NCI-H1417 treated with DMSO at 0.1 percent for 48 hours (cell line): ENCODE measurements at places on chromosomes 12 and 14.

DNA sequence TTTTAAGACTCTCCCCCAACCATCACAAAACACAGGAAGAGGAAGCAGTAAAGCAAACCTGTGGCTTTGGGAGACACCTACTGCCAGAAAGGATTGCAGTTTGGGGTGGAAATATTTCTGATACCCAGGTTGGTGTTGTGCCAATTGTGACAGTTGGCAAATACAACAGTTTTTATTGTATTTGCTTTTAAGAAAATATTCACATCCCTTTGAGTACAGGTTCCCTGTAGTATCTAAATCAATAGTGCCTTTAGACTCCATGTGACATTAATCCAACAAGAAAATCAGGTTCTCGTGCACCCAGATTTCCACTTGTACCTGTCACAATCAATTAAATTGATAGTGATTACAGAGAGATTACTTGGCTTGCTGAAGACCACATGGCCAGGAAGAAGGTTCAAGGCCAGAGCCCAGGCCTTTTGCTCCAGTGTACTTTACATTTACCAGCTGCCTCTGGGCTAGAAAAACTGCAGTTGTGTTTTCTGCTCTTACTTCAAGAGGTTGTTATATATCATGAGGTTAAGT lies 361.2 kb downstream of the ATP23 start:
- peak; percentile 6 for DNase-seq

DNA sequence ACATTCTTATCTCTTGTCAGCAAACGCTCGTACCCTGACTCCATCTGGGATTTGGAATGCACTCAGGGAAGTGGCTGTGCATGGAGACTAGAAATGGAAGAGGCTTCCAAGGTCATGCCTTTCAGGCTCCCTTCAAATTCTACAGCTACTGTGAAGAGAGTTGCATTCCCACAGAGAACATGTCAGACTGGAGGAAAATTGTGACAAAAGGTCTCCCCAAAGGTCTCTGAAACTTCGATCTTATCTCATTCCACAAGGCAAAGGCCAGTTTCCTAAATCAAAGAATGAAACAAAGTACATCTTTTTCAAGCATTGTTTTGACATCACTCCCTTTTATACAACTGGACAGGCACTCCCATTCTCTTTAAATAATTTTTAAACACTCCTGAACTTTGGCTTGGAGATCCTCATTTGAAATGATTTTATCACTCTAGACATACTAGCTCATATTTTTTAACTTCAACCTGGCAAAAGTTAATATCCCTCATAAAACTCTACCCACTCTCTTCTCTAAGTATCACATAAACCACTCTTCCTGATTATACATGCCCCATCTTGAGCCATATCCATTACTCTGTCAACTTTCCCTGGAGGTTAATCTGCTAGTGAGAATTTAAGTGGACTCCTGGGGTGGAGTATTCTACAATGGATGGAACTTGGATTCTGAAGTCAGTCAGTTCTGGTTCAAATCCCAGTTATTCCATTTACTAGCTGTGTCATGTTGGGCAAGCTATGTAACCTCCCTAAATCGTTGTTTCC lies 218.1 kb upstream of the HMGA2 start:
- no peak for DNase-seq

DNA sequence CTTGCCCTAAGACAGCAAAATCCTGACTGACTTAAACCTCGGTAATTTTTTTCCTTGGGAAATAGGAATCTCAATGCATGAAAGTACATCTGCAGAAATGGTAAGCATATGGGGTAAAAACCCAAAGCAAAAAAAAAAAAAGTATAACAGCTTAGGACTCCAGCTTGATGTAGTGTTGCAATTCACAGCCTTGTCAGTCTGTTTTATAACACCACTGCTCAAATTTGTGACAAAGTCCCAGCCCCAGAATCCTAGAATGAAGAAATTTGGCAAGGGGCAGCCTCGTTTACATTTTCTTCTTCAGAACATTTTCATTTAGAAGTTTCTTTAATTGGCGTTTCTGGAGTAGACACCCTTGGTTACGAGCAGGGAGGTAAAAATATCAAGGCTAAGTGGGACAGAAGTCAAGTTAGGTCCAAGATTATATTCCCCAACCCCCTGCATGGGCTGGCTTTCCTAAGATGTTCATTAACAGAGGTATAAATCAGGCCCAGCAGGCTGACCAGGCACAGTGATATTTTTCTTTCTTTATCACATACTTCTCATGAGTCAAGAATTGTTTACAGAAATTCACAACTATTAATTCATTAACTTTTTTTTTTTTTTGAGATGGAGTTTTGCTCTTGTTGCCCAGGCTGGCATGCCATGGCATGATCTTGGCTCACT lies 424.0 kb downstream of the RMST start:
- no peak for DNase-seq

- no peak for DNase-seq
These were observed 3.9 kb upstream of the DUSP6 start for GRCh38 chr12:89356069-89356665.

- no peak for DNase-seq
These were observed 25.5 kb downstream of the CFAP251 start for GRCh38 chr12:121943926-121944325.

DNA sequence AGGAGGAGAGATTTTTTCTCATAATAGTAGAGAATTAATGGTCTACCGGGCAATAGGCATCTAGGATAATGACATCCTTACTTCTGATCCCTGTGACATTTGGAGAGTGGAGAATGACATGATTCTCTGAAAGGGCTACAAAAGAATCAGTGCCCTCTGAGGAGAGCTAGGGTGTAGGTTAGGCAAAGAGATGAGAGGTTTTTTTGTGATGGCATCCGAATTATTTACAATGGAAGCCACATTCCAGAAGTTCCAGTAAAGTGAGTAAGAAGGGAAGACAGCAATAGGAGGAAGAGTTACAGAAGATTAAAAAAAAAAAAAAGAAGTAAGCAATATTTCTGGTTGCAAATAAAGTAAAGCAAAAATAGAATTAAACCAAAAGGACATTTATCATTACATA lies 478.0 kb downstream of the RMST start:
- no peak for DNase-seq

GRCh38 chr14:76486251-76486743 lies 110.4 kb downstream of the ESRRB start:
- peak; percentile 99 for DNase-seq

DNA sequence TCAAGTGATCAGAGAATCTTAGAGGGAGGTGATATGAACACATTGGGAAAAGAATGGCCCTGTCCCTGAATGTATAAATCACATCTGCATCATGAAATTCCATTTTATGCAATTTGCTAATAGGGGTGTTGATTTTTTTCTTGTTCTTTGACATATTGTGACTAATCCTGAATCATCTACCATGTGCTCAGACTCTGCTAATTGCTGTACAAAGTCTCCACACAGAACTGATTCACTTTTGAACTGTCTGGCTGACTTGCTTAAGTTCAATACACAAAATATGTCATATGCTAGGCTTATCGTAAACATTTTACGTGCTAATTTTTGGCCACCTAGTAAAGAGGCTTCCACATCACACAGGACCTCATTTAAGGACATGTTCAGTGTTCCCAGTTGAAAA lies 2.6 kb downstream of the TMEM132D start:
- no peak for DNase-seq

DNA sequence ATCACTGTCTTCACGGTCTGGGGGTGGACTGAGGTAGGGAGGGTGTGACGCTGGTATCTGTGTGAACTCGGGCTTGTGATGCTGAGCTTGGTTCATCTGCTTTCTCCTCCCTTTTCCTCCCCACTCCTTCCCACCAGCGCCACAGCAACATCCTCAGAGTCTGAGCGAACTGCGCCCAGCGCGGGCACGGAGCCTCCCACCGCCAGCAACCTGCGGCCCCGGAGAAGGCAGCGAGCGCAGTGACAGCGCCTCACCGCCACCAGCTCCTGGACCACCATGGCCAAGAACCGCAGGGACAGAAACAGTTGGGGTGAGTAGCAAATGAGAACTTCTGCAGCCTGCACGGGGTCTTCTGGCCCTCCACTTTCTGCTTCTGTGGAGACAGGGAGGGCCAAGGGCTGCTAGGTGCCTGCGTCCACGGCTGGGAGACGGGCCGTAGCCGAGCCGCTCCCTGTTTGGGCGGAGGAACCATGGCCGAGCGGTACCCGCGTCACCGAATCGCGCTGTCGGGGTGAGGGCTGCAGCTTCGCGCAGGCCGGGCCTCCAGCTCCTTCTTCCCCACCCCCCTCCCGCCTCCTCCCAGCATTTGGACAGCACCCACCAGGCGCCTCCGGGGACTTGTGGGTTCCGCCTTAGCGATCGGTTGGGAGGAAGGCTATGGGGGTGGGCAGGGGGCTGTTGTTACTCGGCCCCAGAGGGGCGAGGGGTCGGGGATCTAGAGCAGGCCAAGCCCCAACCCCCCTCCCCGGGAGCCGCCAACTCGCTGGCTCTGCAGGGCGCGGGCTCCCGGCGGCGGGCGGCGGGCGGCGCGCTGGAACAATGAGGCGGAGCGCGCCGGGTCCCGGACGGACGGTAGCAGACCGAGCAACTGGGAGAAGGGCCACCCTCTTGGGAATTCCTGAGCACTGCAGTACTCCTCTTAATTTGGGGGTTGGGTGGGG lies at the start of gene ATL1:
ATL1 (plus strand) TSS at position 156 of the 941 bp plus-strand sequence; CDS start at position 277, 121 bp downstream.
- peak; percentile 70 for DNase-seq

GRCh38 chr14:101731187-101732080 lies 30.1 kb upstream of the PPP2R5C start:
- DNase-seq = peak; percentile 42

- no peak for DNase-seq
These were observed 115.5 kb upstream of the PARP11 start for GRCh38 chr12:3988519-3989217.

DNA sequence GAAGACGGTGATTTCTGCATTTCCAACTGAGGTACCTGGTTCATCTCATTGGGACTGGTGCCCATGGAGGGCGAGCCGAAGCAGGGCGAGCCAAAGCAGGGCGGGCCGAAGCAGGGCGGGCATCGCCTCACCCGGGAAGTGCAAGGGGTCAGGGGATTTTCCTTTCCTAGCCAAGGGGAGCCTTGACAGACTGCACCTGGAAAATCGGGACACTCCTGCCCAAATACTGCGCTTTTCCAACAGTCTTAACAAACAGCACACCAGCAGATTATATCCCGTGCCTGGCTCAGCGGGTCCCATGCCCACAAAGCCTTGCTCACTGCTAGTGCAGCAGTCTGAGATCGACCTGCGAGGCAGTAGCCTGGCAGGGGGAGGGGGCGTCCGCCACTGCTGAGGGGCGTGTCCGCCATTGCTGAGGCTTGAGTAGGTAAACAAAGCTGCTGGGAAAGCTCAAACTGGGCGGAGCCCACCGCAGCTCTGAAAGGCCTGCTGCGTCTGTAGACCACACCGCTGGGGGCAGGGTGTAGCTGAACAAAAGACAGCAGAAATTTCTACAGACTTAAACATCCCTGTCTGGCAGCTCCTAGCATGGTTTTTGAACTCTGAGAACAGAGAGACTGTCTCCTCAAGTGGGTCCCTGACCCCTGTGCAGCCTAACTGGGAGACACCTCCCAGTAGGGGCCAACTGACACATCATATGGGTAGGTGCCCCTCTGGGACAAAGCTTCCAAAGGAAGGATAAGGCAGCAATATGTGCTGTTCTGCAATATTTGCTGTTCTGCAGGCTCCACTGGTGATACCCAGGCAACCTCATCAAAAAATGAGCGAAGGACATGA lies 77.2 kb downstream of the BAZ1A start:
- no peak for DNase-seq

- DNase-seq = no peak
These were observed 56.3 kb downstream of the FGD4 start for GRCh38 chr12:32455607-32456071.

DNA sequence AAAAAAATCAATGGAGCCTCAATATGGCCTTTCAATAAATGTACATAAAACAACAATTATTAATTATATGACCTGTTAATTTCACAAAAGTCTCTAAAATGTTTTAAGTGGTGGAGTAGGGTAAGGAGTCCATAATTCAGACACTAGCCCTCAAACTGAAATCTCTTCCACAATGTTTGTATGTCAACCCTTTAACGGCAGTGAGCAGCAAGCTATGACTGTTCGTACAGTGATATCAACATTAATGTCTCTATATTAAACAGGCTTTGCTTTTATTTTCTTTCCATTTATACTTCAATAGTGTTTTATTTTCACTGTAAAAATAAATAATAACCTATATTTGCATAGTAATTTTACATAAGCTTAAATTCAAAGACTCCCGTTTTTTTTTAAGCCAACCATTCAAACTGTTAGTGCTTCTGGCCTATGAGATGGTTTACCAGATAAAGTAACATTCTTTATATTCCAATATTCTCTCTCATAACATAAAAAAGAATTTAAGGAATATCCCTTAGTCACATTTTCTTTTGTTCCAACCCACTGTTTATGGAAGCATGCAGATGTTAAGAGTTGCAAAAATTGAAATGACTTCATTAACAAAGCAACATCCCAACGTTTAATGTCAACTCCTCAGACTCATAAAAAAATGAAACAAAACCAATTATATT lies 2.3 kb downstream of the CDK17 start:
- no peak for DNase-seq

- no peak for DNase-seq
These were observed 18.3 kb upstream of the LRP1-AS start for GRCh38 chr12:57165741-57166140.

DNA sequence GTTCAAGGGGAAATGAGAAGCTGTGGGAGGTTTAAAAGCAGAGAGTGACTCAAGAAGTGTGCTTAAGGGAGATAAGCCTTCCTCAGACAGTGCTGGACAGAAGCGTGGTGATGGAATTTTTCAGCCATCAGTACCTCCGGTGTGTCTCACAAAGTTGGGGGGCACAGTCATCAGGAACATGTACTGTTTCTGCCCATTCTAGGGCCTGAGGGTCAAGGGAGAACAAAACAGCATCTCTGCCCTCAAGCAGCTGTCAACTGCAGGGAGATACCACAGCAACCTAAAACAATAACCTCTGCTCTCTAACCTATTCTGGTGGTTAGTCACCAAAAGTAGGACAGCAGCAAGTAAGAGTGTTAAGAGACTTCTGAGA lies 2.0 kb upstream of the STON2 start:
- DNase-seq = no peak

GRCh38 chr14:50061664-50062437 lies 54.5 kb downstream of the VCPKMT start:
- DNase-seq = no peak
